ENCODE measurements at places on chromosomes 6 and 20. TPM values are rescaled to one million over a fixed set of nuclear protein-coding genes. Genes with fewer than 3 reads are reported as not detected.

Gene SIRPG
- 98.7 TPM for total RNA-seq

DNA sequence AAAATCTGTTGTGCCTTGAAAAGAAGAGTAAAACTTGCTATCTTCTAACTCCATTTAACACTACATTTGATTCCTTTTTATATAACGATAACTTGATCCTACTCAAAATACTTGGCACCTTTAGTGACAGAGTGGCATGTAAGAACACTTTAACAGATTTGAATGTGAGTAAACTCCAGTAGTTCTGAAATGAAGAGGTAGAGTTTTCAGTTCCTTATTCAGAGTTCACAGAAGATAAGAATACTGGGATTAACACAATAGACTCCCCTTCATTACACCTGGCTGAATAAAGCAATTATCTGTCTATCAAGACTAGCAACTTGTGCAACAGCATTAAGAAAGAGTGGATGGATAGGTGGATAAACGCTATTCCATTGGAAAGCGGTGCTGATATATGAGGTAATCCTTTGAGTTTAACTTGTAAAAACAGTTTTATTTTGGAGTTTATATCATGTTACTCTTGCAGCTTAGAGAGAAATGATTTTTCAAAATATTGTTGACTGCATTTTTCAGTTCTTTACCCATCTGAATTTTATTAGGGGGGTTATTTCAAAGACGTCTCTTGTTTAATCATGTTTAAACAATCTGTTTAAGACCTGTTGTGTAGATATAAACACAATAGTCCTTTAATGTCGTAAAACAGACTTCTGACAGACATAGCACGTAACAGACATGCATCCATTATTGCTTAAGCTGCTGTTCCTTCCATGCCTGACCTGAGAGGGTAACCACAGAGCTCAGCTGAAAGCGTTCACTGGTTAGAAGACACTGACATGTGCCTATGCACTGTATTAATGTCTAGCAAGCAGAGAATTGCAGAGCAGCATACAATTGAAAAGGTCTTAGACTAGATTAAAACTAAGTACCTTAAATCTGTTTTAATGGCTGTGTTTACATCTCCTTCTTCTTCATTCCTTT lies 102.4 kb upstream of the SUPT3H start:
- no peak for DNase-seq

DNA sequence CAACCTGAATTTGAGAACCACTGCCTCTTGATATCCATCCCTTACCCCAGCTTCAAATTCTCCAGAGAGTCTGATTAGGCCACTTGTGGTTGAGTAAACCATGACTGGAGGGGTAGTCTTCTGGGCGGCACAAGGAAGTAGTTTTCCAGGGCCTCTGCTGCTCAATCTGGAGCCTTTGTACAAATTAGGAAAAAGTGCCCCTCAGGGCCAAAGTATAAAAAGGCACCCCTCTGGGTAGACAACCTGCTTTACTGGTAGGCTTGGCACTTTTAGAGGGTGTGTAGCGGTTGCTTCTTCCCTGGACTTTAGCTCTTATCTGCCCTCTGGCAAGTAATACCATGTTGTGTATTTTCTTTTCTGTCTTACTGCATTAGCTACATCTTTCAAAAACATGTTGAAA lies 32.9 kb upstream of the RPL7L1 start:
- no peak for DNase-seq

DNA sequence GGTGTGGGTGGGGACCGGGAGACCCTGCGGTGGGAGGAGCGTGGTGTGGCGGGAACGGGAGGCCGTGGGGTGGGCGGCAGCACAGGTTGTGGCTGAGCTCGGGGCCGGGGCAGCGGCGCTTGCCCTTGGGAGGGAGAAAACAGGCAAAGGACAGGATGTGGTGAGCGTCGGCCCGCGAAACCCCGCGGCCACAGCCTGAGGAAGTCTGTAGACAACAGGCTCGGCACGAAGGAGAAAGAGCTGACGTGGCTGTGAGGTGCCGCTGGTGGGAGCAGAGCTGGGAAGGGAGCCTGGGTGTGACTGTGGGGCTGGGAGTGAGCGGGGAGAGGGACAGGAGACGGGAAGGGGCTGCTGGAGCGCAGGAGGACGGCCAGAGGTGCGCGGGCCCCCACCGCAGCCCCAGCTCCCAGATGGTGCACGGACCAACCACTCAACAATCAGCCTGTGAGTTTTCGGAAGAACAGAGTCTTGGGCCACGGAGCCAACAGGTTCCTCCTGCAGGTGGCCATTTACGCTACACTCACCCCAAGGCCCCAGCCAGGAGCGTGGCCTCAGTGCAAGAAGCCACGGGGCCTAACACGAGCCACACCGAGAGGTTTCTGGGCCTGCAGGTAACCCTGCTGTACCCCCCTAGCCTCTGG lies 202.8 kb downstream of the DLL1 start:
- DNase-seq = peak; percentile 82

DNA sequence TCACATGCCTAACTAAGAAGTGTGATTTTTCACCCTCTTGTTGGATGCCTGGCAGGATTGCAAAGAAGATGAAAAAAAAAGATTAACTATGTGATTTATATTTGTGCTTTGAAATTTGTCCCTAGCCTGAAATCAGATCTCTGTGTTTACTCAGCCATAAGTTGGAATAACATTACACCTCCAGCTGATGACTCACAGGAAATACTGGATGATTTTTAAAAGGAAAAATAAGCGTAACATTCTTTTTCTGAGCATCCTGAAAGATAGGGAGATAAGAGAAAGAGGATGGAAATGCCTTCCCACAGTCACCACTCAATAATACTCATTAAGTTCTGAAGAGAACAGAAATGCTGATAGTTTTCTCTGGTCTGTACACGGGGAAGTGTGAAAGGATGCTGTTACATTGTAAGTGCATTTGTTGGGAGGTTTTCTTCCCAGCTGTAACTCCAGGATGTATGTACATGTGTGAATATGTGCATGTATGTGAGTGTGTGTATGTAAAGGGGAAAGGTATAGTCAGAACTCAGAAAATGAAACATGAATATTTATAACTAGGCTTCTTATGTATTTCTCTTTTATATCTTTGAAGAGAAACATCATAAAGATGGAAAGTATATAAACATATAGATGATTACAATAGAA lies 37.4 kb upstream of the RIPPLY2 start:
- DNase-seq = no peak

Gene LY6G6D
- total RNA-seq = not detected

Gene OOEP
- total RNA-seq = 1.1 TPM

- no peak for DNase-seq
Observed at GRCh38 chr20:37672143-37672542, 21.7 kb upstream of the CTNNBL1 start.

DNA sequence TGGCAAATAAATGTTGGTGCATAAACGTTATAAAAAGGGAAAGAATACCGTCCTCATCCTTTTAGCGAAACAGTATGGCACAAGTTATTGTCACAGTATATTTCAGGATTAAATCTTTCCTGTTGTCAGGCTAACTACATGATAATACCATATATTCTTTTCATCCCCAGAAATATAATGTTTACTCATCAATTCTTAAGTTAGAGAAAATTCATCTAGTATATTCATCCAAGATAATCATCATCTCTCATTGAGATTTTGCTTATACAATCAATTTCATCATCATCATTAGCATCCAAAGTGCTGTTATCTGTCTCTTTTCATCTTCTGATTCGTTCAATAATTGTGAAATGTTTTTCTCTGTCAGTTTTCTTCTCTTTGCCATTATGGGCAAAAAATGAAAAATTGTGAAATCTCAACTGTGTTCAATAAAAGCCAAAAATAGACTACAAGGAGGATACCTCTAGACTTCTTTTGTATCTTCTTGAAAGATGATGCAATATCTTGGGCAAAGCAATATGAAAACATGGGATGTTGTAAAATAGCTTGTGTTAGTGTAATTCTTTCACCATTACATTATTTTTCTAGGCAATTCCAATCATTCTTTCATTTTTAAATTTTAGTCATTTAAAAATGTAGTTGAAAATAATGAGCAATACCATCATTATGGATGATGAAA lies 2.6 kb downstream of the SPACA1 start:
- no peak for DNase-seq

GRCh38 chr6:144104488-144104887 lies 9.1 kb upstream of the SF3B5 start:
- DNase-seq = no peak

Gene TAF4
- total RNA-seq = 22.6 TPM

DNA sequence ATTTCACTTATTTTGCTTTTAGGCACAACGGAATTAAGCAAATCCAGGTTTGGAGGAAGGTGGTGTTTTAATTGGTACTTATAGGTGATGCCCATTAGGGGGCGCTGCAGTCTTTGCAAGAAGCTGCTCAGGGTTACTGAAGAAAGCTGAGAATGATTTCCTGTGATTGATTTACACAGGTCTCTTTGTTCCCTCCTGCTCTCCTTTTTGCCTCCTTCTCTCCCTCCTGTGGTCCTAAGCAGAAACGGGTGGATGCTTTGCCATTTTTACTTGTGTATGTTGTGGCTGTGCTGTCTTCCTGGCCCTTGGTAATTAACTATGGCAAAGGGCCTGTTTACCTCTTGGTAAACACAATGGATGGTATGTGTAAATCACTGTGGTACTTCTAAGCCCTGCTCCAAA lies 97.8 kb downstream of the ANKS1A start:
- peak; percentile 56 for DNase-seq

DNA sequence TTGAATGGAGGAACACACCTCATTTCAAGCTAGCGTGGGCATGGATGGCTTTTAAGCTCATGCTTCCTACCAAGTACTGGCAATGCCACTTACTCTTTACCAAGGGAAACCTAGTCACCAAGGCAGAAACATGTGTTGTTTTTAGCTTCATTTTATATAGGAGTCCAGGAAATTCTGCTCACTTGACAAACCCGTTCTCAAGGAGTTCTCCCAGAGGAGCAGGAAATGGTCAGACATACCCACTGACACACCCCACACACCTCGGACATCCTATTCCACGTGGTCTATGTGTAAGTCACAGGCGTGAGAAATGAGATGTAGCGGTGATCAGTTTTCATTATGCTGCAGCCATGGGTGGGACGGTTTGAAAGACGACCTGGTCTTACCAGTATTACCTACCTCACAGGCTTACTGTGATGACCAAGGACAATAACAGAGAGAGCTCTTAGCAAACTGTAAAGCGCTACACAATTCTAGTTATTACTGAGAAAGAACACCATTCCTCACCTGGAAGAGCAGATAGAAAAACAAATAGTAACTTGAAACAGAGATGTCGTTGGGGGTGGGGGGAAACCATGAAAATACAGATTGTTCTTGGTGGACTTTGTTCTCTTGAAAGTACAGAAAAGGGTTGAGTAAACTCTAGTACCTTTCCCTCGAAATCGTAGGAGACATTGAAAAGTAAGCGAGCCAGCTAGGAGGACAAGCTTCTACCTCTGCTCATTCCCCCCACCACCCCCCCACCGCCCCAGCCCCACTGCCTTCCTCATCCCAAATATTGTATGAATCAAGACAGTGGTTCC lies 1.7 kb downstream of the CNKSR3 start:
- no peak for DNase-seq

GRCh38 chr20:6566821-6567220 lies 200.7 kb upstream of the BMP2 start:
- no peak for DNase-seq

- no peak for DNase-seq
Observed at GRCh38 chr6:37317312-37318038, 36.3 kb upstream of the RNF8 start.

GRCh38 chr6:89221129-89221528 lies 4.0 kb upstream of the GABRR1 start:
- no peak for DNase-seq

GRCh38 chr6:154852687-154853086 lies 119.5 kb downstream of the SCAF8 start:
- DNase-seq = no peak

- peak; percentile 86 for DNase-seq
Observed at GRCh38 chr20:52191916-52192718, 538 bp upstream of the ZFP64 start.

Gene HMGCLL1
- total RNA-seq = not detected

DNA sequence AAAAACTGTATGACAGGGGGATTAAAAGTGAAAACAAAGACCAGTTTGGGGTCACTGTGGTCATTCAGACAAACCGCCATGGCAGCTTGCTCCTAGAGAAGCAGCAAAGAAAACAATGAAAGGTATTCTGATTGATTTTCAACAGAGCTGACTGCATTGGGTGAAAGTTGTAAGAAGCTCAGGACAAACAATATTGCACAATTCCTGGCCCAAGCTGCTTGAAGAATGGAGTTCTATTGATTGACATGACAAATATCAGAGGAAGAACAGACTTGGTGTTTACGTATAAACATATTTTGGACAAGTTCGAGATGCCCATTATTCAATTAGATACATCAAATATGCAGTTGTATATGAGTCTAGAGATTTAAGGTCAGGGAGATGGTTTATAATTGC lies 62.0 kb downstream of the TRIM38 start:
- DNase-seq = no peak

- DNase-seq = no peak
Observed at GRCh38 chr20:43383026-43383795, 74.5 kb upstream of the SRSF6 start.

DNA sequence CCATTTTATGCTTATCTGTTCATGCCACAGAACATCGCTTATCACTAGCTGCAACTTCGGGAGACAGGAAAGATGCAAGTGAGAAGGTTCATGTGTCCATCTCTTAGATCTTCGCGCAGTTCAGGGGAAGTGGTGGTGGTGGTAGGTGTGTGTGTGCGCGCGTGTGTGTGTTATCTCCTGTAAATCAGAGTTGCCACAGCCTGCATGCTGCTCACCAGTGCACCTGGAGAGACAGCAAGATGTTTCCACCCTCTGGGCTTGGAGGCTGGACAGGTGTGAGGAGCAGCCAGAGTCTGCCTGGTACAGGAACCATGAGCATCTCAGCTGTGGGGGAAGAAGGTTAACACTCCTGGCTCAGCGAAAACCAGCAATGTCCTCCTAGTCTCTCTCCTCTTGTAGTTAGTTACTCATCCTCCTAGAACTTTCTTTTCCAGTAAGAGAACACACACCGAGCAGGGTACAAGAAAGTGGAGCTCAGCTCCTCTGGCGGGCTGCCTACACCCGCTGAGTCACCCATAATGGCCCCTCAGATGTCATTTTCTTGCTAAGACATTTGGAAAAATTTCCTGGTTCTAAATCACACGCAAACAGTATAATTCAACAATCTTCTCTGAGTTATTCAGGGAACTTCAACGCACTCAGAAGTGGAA lies 5.1 kb upstream of the TUBB1 start:
- DNase-seq = peak; percentile 53
